ENCODE measurements at places on chromosomes 1 and 21. TPM values are rescaled to one million over a fixed set of nuclear protein-coding genes. Genes with fewer than 3 reads are reported as not detected.

KRTAP10-11 gene
- not detected for total RNA-seq

ZNF593OS gene
- not detected for total RNA-seq

CLCA1 gene
- 0.10 TPM for total RNA-seq

C1orf185 gene
- total RNA-seq = not detected

KCNN3 gene
- 0.23 TPM for total RNA-seq

HSPA13 gene
- total RNA-seq = 7.7 TPM

OR6K3 gene
- total RNA-seq = not detected

PTGER3 gene
- total RNA-seq = 0.05 TPM

SPRR1B gene
- not detected for total RNA-seq

NR0B2 gene
- total RNA-seq = 79.2 TPM

TMEM269 gene
- 0.08 TPM for total RNA-seq

PTPRU gene
- total RNA-seq = 19.5 TPM

C21orf91 gene
- total RNA-seq = 4.7 TPM

NHLH1 gene
- total RNA-seq = 0.10 TPM

NUF2 gene
- 0.45 TPM for total RNA-seq
